ENCODE measurements at places on chromosomes 6 and 20.

DNA sequence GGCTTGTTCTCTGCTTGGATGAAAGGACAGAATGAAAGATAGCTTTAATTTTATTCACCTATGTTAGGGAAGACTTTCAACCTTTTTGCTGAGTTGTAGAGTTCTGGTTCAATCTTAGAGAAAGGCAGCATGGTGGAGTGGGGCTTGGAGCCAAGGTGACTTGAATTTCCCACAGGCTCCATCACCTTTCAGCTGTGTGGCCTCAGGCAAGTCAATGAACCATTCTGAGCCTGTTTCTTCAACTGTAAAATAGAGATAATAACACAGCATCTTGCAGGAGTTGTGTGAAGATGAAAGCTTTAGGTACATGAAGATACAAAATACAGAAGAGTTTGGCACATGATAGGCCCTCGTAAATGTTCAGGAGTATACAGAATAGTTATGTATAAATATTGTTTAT is 19.1 kb upstream of the DTNBP1 start:
- DNase-seq, result no peak

- DNase-seq, result no peak
Measured at GRCh38 chr6:33723371-33724085, 12.0 kb upstream of the UQCC2 start.

- no peak for DNase-seq
Measured at GRCh38 chr20:50774515-50774914, 20.3 kb upstream of the BCAS4 start.

DNA sequence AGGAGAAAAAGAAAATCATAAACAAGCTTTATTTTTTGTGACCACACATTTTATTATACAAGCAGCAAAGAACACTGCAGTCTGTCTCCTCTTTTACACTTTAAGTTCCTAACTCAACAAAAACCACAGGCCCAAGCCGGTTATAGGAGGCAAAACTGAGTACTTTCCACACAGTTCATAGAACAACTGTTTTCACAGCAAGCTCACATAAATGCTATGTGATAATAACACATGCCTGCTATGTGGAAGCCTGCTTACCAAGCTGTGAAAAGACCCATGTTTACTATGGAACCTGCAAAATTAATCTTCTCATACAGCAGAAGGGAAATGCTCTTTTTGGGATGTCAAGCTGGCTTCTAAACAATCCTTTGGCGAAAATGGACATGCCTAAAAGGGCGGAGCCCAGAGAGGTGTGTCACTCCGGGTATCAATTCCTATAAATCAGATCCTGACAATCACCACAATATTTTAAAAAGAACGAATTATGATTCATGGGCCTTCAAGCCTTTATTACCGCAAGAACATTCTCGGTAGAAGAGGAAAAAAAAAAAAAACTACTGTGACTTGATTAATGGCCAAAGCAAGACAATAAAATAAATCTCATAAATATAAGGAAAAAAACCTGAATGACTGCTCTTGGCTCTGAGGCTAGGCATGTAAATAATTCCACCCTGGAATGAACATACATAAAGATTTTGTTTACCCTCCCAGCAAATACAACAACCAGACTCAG is 2.6 kb downstream of the TRERF1 start:
- DNase-seq, result no peak

DNA sequence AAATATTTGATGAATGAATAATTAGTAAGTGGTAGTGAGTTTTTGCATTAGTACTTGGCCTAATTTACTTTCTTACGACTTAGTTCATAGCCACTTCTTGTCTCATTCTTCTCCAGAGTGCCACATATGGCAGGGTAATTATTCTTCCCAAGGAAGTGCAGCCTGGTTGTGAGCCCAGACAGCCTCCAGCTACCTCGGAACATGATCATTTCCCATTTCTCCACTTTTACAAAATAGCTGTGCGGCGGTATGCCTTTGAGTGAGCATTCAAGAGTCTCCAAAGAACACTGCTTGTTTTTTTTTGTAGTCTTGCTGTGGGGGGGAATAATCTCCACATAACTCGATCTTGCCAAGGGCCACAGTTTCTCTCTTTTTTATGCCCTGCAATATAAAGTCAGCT is 765.0 kb downstream of the HDGFL1 start:
- DNase-seq, result no peak

GRCh38 chr6:106939208-106939607 is 35.3 kb downstream of the CD24 start:
- DNase-seq, result no peak
